ENCODE measurements at places on chromosomes 1 and 21. TPM values are rescaled to one million over a fixed set of nuclear protein-coding genes. Genes with fewer than 3 reads are reported as not detected.

- no peak overlapping the region for H3K4me3 ChIP-seq
- H3K4me1 ChIP-seq: peaks cover 27% of the 10 kb centered on the region
- no peaks in the 10 kb centered on the region for H3K27me3 ChIP-seq
- DNase-seq: no peak
Observed at GRCh38 chr1:158035014-158035413, 41.6 kb downstream of the KIRREL1 start.

Gene OR2L8
- 1.2 TPM for total RNA-seq

Gene C4BPB
- 0.20 TPM for total RNA-seq

DNA sequence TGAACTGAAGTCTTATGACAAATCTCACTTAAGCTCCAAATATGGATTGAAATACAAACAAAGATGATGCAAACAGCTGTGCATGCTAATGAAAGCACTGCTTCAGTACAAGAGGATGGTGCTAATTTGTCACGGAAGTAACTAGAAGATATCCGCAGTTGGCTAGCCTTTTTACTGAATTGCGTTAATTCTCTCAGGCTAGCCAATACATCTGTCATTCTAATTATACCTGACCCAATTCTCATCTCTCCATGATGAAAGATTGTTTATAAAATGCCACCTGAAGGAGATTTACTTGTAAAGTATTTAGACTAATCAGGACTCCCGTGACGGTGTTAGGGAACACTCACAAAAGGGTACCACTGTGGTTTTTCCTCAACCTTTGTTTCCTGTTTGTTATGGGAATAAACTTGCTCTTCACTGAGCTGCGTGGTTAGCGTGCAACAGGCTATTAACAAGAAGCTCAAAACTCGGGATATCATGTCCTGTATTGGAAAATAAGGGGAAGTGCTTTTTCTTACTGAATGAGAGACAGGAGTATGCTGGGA lies 162.5 kb downstream of the APP start:
- H3K27me3 ChIP-seq: no peaks in the 10 kb centered on the region
- H3K4me1 ChIP-seq: no peaks in the 10 kb centered on the region
- no peaks in the 10 kb centered on the region for H3K36me3 ChIP-seq
- no peak for DNase-seq
- H3K27ac ChIP-seq: no peak overlapping the region

Gene UBASH3A
- not detected for total RNA-seq

DNA sequence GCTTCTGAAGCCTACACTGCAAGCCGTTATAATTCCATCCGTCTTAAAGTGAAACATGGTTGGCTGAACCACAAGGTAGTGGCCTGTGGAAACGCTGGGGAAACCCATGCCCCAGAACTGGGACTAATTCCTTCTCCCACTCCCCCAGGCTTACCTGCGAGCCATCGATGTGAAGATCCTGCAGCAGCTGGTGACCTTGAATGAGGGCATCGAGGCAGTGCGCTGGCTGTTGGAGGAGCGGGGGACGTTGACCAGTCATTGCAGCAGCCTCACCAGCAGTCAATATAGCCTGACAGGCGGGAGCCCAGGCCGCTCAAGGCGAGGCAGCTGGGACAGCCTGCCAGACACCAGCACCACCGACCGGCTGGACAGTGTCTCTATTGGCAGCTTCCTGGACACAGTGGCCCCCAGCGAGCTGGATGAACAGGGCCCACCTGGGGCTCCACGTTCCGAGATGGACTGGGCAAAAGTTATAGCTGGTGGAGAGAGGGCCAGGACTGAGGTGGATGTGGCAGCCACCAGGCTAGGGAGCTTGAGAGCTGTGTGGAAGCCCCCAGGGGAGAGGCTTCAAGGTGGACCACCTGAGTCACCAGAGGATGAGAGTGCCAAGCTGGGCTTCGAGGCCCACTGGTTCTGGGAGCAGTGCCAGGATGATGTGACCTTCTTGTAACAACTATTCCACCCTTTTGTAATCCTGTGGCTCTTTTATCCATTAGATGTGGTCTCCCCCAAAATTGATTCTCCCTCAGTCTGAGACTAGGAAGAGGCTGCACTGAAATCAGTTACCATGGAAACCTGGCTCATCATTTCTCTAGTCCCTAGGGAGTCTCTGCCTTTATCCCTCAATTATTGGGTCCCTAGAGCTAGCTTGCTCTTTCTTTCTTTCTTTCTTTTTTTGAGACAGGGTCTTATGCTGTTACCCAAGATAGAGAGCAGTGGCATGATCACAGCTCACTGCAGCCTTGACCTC lies 16.7 kb downstream of the LURAP1 start:
- no peak overlapping the region for H3K27ac ChIP-seq
- H3K36me3 ChIP-seq: peaks cover 5% of the 10 kb centered on the region
- no peak overlapping the region for H3K4me3 ChIP-seq
- no peaks in the 10 kb centered on the region for H3K27me3 ChIP-seq
- no peak for DNase-seq

Data from spinal cord (tissue), 10 donors.